ENCODE measurements at places on chromosomes 3 and 15.

DNA sequence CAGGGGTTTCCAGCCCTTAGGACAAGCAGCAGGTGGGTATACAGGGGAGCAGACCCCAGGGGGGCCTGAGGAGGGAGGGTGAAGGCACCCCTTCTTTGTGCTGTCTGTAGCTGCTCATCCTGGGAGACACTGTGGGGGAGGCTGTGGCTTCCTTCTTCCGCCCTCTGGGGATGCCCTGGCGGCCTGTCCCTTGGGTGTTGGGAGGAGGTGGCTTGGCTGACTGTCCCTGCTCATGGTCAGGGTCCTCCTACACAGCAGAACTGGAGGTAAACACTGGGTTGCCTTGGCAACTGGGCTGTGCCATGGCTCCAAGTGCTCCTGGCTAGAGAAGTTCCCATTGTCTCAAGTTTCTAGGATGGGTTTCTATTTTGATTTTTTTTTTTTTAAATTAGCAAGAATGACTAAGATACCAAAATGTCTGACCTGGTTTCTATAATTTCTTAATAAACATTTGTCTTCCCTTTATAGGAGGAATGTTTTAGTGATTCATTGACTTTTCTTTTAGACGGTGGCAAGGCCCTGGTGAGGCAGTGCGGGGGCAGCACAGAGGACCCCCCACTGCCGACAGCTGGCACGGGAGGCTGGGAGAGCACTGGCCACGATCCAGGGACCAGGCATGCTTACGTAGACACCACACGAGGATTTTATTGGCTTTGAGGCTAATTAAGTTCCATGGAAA, 12.4 kb downstream of the KLF13 start:
- peak; percentile 47 for DNase-seq

DNA sequence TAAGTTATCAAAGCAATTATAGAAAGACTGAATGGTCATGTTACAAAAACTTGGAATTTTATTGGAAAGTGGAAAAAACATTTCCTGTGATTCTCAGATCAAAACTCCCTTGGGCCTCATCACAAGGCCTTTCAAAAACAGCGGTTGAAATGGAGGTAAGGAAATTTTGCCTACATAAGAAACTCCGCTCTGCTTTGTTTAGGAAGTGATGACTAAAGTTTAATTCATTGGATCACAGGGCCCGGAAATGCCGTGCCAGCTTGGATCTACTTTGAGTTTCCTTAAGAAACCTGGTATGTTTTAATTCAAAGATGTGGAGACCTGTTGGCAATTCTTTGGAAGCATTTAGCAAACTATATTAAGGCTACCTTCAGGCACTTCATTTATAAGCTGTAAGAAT, 143.9 kb upstream of the MME start:
- DNase-seq, result no peak

- no peak for DNase-seq
Measured at GRCh38 chr3:136942803-136943202, 15.0 kb upstream of the IL20RB start.

GRCh38 chr3:98388147-98388546, 2.3 kb upstream of the OR5K3 start:
- DNase-seq, result no peak

- DNase-seq, result peak; percentile 55
Measured at GRCh38 chr3:180804916-180805315, 107.6 kb upstream of the FXR1 start.

DNA sequence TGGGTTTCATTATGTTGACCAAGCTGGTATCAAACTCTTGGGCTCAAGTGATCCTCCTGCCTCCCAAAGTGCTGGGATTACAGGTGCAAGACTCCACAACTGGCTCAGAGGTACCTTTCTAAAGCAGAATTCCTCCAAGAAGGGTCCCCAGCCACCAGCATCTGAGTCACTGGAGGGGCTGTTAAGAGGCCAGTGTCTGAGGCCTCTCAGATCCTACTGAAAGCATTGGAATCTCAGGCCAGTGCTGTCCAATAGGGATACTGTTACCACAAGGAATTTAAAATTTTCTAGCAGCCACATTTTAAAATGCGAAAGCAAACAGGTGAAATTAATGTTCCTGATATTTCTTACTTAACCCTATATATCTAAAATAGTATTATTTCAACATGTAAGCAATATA, 1.3 kb downstream of the CAV3 start:
- no peak for DNase-seq

GRCh38 chr15:32682569-32682968, 35.2 kb upstream of the GREM1 start:
- no peak for DNase-seq

DNA sequence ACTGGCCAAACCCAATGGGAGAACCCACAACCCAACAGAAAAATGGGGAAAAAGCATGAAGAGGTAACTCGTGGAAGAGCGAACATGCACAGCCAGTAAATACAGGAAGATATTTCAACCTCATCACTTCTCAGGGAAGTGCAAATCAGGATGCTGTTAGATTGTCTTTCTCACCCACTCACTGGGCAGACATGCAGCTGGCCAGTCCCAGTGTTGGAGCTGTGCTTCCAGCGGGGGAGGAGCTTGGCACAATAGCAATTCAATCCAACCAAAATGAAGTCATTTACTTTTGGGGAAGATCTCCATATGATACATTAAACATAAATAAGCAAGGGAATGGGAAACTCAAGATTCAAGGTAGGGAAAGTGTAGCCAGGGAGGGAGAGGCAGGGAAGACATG, 12.1 kb downstream of the WNT7A start:
- no peak for DNase-seq

- no peak for DNase-seq
Measured at GRCh38 chr3:65846936-65847335, 191.8 kb downstream of the MAGI1 start.

GRCh38 chr3:151561878-151562277, 101.0 kb upstream of the IGSF10 start:
- no peak for DNase-seq

- DNase-seq, result no peak
Measured at GRCh38 chr3:136120373-136121348, 75.5 kb downstream of the MSL2 start.

All from putamen (tissue), 1 donor.